ENCODE measurements at places on chromosomes 4 and X.

GRCh38 chr4:124879195-124879594 is 166.7 kb upstream of the ANKRD50 start:
- no peak for DNase-seq

DNA sequence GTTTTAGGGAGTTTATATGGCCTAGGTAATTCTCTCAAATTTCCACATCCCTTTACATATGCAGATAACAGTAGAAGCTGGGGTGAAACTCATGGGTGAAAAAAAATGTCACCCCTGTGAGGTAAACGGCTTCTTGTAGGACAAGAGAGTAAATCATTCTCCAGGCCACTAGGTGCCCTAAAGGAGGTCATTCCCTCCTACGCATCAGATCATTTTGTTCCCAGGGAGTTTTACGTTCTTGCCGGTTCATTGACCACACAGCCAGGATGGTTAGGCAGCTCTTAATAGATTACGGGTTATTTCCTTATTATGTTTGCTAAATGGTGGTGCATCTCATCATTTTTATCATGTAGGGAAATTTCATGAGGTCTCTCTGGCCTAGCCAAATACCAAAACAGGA is 225.8 kb upstream of the NOCT start:
- no peak for DNase-seq

DNA sequence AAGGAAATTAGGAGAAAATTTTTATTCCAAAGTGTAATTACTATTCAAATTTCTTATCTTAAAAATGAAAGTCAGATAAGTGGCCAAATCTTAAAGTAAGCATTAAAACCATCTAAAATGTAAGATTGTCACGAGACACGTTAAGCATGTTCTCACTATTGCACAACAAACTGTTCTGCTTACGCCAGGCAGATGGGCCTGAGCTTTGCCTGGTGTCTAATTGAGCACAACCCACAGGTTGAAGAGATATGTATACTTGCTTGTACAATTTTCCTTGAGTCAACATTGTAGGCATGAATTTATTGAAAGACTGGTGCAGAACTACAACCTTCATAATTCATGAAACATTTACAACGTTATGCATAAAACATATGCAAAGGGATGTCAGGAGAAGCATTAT is 3.9 kb downstream of the RNF128 start:
- no peak for DNase-seq

DNA sequence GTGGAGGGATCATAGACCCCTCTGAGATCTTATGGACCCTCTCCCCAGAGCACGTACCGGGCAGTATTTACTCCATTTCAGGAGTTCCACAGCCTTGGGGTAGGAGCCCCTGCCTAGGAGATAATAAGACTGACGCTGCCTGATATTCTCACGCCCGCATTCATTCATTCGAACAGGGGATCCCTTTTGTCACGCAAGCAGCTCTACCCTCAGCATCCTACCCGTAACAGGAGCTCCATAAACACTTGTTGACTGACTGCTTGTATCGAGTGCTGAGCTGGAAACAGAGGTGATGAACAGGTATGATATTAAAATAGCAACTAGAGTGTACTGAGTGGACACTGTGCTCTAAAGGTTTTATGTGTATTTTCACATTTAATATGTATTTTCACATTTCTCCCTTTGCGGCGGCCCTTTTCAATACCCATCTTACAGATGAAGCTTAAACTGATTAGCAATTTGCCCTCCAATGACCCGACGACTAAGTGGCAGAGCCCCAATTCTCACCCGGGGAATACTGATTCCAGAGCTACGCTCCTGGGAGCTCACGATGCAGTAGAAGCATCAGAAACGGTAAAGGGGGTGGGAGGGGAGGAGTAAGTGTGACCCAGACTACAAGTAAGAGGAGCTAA is 888 bp downstream of the RAB28 start:
- DNase-seq = no peak

GRCh38 chrX:10070714-10071436 is 85.9 kb upstream of the CLCN4 start:
- no peak for DNase-seq

DNA sequence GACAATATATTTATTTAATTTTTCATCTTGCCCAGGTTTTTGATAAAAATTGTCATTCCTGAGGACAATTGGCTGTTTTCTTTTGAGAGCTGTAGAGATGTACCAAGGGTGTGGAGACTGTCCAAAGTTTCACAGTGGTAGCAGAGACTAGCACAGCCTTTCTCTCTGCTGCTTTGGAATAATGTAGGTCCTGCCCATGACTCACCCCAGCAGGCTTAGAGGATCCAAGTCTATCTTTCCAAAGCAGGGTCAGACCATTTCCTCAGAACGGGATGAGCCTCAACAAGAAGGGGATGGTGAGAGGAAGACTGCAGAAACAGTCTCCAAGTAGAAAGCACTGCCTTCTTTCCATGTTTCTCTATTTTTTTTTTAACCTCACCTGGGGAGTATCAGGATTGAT is 131.5 kb upstream of the RPL34 start:
- no peak for DNase-seq

DNA sequence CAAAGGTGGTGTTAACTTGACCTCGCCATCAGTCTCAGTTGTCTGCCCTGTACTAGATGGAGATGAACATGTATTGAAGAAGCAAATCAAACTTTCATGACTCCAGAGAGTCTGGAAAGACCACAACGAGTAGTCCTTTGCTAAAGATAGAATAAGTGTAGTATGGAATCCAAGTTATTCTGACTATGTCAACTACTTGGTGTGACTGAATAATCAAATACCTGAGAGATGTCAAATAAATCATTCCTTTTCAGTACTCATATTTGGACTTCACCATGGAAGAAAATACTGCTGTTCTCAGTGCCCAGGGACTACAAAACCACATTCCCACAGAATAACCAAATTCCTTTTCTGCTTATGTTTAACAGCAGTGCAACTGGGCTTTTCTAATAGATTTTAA is 161.2 kb upstream of the SPRY1 start:
- no peak for DNase-seq

DNA sequence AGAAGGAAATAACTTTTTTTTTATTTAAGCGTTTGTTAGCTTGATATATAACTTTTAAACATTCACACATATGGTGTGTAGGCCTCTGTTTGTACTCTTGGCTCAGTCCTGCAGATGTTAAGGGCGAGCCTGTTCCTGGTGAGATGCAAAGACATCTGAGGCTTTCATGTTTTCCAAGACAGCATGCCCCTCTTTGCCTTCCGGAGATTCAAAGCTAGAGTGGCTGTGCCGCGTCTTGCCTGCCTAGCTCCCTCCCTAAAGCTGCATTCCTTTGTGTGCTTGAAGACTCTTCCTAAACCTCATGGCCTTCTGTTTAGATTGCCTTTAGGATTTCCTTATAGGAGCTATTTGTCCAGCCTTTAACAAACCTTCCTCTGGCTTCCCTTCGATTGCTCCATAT is 67.1 kb downstream of the MID1IP1 start:
- DNase-seq = no peak

- no peak for DNase-seq
These were observed 686.1 kb downstream of the GLUD2 start for GRCh38 chrX:121733514-121733913.

DNA sequence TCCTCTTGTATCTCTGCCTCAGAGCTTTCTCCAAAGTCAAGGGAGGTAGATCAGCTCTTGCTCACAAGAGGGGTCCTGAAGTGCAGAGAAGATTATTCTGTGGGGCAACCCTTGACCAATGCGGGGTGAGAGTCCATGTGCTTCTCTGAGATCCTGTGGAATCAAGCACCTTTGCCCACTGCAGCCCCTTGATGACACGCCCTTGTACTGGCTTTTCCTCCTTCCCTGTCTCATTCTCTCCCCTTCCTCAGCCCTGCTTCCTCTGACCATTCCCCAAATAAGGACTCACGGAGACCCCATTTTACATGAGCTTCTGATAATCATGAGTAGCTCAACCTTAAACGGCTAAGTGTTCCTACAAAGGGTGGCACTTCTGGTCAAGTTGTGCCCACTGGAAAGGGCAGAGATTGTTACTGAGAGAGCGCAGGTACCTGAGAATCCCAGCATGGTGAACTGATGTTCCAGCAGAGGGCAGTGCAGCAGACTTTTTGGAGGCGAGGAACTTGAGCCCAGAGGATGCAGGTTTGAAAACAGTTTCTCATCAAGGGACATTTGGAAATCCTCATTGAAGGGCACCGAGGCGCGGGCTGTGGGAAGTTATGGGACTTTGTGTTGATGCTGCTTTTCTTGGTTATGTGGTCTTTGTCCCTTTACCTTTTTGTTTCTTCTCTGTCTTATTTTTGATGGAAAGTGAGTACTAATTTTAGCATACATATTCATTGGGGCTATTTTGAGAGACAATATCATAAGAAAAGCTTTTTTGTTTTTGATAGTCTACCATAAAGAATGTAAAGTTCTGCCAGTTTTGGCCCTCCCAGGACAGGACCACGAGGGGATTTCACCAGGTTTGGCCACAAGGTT is 201.3 kb downstream of the RBM46 start:
- peak; percentile 16 for DNase-seq

- DNase-seq = no peak
These were observed 67.4 kb downstream of the DMP1 start for GRCh38 chr4:87717276-87718031.

- no peak for DNase-seq
These were observed 178.2 kb upstream of the HCCS start for GRCh38 chrX:10932842-10933440.

DNA sequence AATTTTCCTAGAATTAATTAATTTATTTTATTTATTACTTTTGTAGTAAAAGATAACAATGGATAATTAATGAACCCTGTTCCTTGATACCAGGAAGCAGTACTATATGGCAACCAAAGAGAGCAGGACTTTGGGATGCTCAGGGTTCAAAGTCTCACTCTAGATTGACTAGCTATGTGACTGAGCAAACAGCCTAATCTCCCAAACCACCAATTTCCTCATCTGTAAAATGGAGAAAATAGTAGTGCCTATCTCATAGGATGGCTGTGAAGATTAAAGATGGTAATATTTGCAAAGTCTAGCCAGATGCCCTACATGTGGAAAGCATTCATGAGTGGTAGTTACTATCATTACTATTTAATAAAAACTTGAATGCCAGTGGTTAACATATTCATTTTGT is 97.6 kb downstream of the PRDM5 start:
- DNase-seq = no peak

DNA sequence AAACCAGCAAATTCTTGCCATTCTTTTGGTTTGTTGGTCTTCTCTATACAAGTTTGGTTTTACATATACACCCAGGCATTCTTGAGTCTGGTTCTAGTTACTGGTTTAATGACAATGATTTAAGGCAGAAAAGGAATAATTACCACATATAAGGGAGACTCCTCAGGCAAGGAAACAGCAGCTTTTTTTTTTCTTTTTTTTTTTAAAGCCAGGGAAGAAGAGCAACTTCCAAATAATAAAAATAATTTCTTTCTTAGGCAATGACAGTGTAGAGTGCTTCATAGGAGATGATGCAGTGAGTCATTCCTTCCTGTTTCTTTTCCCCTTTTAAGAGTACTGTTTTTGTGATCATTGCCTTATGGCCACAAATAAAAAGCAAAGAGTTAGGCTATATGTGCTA is 289.7 kb downstream of the DKK2 start:
- no peak for DNase-seq

DNA sequence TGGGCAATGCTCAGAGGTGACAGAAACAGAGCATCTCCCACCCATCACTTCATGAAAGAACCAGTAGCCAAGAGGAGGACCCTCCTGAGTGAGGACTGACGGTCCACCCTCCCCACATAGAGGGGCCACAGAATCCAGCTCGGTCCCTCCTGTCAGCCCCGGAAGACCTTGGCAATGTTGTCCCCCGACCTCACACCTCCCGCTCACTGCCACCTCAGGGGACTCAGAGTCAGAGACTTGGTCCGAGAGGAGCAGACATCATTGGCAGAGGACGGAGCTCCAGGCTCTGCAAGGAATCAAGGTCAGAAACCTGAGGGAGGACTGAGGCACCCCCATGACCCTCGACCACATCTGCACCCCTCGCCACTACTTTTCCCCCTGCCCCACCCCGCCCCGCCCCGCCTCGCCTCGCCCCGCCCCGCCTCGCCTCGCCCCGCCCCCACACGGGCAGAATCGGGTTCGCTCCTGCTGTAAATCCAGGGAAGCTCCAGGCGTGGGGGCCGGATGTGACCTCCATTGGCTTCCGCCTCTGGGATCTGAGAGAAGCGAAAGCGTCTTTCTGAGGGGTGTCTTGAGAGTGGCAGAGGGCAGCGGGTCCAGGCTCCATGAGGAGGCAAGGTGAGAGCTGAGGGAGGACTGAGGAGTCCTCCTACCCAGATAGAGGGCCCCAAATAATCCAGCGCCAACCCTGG is at the start of gene MAGEA11:
MAGEA11 (plus strand) TSS at position 516 of the 692 bp plus-strand sequence. CDS start 1,100 bp downstream, outside the sequence.
- DNase-seq = no peak

- DNase-seq = no peak
These were observed 594.7 kb downstream of the RAPGEF2 start for GRCh38 chr4:159697322-159698283.

DNA sequence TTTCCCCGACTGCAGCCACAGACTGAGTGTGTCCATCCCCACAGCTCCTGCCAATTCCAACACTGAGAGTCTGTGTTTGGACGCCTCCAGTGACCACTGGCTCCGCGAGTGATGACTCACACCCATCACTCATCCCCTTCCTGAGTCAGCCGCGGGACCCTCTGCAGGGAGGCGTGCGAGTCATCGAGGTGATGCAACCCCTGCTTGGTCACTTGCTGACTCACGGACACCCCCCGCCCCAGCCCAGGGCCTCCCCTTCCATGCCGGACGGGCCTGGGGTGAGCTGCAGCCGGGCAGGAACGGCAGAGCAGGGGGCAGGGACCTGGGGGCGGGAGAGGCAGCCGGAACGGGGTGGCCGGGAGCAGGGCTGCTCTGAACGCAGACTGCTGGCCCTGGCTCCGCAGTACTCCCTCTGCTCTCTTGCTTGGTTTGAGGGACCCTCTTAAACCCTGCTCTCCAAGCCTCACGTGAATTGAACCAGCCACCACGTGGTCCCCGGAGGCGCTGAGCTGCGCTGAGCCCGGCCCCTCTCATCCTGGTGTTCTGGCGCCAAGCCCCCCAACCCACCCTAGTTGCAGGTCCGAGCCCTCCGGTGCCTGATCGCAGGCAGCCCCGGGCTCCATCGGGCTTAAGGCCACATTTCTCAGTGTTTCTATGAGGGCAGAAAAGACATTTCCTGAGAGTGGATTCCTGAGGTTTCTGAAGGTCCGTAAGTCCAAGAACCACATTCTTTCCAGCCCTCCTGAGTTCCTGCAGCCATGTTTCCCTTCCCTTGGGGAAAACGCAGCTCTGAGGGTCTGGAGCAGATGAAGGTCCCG is 32.4 kb downstream of the FGFRL1 start:
- DNase-seq = no peak

DNA sequence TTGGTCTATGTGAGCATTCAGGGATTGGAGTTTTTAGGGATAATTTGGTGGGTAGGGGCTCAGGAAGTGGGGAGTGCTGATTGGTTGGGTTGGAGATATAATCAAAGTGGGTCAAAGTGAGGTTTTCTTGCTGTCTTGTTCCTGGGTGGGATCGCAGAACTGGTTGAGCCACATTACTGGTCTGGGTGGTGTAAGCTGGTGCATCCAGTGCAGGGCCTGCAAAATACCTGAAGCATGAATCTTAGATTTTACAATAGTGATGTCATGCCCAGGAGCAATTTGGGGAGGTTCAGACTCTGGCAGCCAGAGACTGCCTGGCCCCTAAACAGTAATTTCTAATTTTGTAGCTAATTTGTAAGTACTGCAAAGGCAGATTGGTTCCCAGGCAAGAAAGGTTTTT is 665.6 kb upstream of the PRKX start:
- DNase-seq = no peak

GRCh38 chr4:162485486-162485885 is 321.7 kb upstream of the FSTL5 start:
- no peak for DNase-seq

- no peak for DNase-seq
These were observed 8.1 kb downstream of the POU4F2 start for GRCh38 chr4:146646593-146647325.

GRCh38 chrX:133606990-133607389 is 191.7 kb upstream of the GPC4 start:
- no peak for DNase-seq

All from stimulated activated CD4-positive, alpha-beta T cell treated with anti-CD3 and anti-CD28 coated beads, Interleukin-12 subunit alpha, Interleukin-12 subunit beta, amount 100 ng/mL, for 24 hours (primary cell).